ENCODE measurements at places on chromosomes 2 and 18. TPM values are rescaled to one million over a fixed set of nuclear protein-coding genes. Genes with fewer than 3 reads are reported as not detected.

GRCh38 chr2:25701801-25702200 is 28.4 kb upstream of the DTNB start:
- H3K4me3 ChIP-seq = no peak overlapping the region
- no peak for DNase-seq
- no peaks in the 10 kb centered on the region for H3K36me3 ChIP-seq
- no peaks in the 10 kb centered on the region for H3K27me3 ChIP-seq
- H3K4me1 ChIP-seq = peaks cover 13% of the 10 kb centered on the region

DNA sequence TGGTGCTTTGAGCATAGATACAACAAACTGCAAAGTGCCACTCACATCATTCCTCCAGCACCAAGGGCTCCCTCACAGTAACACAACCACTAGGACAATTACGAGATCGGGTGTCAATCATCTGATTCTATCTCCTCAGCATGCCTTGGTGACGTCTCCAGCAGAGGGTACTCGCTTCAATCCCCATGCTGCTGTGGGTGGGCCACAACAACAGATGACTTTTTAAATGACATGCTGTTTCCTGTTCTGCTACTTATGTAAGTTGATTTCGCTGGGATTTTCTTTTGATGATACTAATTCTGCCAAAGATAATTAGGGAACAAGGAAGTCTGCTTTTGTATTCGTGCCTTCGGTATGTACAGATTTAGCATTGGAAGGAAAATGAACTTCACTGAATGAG is 1113.0 kb downstream of the BCL11A start:
- H3K36me3 ChIP-seq = no peaks in the 10 kb centered on the region
- H3K4me3 ChIP-seq = no peak overlapping the region
- H3K27ac ChIP-seq = no peak overlapping the region

DNA sequence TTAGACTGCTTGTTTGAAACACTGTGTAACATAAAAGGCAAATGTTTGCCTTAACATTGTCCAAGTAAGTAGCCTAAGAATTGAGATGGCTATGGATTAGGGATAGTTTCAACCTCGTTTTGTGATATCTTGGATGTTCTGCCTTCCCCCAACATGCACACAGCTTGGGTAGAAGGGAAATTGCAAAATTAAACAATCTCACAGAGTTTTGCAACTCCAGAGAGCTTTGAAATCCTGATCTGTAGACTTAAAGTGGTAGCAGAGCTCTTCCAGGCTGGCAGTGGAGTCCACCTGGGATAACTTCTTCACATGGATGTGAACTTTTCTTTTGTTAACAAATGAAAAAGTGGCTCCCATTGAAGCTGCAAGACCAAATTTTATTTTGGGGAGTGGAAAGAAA is 59.6 kb downstream of the CHRNA1 start:
- H3K27me3 ChIP-seq = peaks cover 31% of the 10 kb centered on the region
- H3K4me1 ChIP-seq = no peaks in the 10 kb centered on the region
- no peak overlapping the region for H3K27ac ChIP-seq
- DNase-seq = no peak

DNA sequence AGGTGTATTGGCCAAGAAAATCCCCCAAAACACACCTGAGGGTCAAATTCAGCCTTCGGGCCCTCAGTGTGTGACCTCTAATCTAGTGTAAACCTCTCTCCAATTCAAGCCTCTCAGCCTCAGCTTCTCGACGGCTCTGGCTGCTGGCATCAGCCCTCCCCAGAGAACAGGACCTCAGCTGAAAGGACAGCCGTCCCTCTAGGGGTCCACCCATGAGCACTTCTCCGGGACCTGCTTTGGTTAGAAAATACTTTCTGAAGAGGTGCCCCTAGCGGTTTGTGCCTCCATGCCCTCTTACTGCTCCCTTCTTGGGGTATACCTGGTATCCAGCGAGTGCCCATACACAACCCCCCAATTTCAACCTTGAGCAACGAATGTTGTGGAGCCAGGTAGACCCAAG is 48.8 kb downstream of the INHBB start:
- H3K4me1 ChIP-seq = peaks cover 42% of the 10 kb centered on the region
- no peaks in the 10 kb centered on the region for H3K27me3 ChIP-seq
- no peaks in the 10 kb centered on the region for H3K36me3 ChIP-seq
- H3K4me3 ChIP-seq = no peak overlapping the region

DNA sequence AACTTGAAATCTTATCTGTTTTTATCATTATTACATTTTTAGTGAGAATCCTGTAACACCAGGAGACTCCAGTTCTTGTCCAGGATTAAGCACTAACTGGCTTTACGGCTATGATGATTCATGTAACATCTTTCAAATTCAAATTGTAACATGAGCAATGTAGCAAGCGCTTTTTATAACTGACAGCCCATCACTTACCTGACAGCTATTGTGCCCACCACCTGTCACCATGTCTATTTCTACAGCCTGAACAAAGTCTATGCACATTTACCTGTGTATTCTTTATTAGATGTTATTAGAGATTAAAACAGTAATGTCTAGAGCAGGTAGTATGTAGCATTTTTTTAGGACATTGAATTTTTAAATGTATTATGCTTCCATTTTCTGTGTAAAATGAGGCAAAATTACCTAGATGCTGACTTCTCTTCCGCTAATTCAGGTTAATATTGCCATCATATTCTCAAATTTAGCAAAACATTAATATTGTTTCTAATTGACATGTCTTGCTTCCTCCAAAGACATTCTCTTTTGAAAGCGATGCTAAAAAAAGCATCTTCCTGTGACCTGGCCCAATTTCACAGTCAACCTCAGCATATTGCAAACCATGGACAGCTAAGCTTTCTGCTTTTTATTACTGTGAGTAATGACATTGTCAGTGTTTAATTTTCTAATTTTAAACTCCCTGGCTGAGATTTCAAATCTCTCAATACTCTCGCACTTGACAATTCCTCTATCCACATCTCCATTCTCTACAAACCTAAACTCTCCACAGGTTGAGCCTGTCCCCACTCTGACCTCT is 37.8 kb downstream of the RIT2 start:
- no peak for DNase-seq
- H3K27me3 ChIP-seq = no peaks in the 10 kb centered on the region
- H3K4me1 ChIP-seq = no peaks in the 10 kb centered on the region
- H3K27ac ChIP-seq = no peak overlapping the region

DNA sequence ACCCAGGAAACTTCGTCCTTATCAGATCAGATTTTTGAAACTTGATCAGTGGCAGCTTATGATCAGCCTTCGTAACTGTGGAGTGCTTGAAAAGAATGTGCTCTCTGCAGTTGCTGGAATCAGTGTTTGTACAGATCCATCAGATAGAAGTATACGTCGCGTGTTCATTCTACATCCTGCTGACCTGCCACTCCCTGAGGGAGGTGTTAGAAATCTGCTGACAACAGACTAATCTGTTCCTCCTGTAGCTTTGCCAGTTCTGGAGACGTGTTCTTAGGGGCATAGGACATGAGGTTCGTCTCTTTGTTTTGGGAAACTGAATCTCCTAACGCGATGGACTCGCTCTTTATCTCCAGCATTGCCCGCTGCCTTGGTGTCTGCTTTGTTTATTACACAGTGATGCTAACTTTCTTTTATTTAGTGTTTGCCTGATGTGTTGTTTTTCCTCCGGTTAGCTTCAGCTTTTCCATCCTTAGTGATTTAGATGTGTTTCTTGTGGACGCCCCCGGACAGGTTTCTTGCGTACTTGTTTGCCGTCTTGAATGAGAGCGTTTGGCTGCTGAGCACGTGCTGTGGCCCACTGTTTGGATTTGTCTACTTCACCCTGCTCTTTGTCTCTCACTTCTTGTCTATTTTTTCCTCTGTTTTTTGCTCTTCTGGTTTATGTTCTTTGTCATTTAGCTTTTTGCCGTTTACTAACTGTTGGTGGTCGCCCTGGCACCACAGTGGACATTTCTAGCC is 17.4 kb upstream of the GAL3ST2 start:
- H3K36me3 ChIP-seq = no peaks in the 10 kb centered on the region
- H3K4me3 ChIP-seq = no peak overlapping the region
- no peak overlapping the region for H3K27ac ChIP-seq
- no peak for DNase-seq
- peaks cover 12% of the 10 kb centered on the region for H3K4me1 ChIP-seq

Gene SNTG2
- not detected for total RNA-seq
